H9 (cell line): ENCODE measurements at places on chromosomes 1 and 21. TPM values are rescaled to one million over a fixed set of nuclear protein-coding genes. Genes with fewer than 3 reads are reported as not detected.

DNA sequence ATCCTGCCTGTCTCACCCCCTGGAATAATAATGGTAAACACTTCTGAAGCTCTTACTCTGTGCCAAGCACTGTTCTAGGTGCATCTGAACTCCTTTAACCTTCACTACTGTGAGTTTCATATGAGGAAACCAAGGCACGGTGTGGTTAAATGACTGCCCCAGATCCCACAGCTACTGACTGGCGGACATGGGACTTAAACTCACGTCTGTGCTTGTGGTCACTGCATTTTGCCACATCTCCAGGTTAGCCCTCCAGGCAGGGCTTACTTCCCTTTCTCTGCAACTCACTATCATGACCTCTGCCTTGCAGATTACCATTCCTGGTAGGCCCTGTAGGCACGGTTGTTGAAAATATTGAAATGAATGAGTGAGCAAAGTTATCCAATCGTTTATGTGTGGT is 83.4 kb downstream of the ADSS2 start:
- no peak for DNase-seq

- DNase-seq = no peak
These were observed 90.2 kb upstream of the RUNX1 start for GRCh38 chr21:35139382-35139715.

DNA sequence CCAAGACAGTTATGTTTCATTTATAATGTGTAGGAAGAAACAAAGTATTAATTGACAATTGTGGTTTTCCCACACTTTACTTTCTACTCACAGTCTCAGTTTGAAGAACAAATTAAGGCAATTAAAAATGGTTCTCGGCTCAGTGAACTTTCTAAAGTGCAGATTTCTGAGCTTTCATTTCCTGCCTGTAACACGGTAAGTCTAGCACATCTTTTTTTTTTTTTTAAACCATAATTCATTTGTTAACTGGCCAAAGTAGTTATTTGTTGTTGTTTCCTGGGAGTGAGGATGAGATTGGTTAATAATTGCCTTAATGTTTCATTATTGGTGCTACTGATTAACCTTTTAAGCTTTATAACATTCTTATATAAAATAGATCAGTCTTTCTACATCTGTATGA is 75.1 kb downstream of the VPS26C start:
- DNase-seq = no peak

The LIN28A gene
- total RNA-seq = 1,267 and 1,289 TPM in 2 replicates

The SPRR5 gene
- not detected in 2 replicates for total RNA-seq

The NBPF8 gene
- 0.88 and 0.96 TPM in 2 replicates for total RNA-seq

DNA sequence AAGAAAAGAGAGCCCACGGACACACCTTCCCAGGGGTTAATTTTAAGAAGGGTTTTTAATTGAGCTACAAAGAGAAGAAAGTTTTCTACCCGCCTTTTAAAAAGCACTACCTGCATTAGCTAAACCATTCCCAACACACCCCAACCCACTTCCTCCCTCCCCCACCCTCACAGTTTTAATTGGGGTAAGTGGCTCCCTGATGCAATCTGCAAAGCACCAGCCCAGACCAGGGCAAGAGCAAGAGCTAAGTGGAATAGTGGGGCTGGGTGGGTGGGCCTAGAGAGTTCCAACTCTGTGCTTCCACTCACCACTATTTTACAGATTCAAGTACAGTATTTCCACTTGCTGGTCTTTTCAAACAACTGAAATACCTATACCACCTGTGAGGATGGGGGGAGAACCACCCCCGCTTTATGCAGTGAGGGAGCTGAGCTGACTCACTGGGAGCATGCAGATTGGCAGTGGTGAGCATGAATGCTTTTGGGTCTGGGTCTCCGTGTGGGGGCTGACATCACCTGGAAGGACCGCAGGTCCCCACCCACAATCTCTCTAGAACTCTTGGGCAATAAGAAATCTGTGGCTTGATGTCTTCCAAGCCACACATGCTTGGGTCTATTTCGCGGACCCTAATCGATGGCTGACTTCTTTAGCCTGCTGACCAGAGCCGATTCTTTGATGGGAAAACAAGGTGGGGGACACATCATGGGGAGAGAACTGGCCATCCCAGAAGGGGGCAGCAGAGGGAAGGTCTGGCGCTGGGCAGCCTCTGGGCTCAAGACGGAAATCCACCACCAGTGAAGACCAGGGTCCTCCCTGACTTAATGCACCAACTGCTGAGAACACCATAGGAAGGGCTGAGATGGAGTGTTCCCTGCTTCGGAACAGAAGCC is 95.5 kb downstream of the SSBP3 start:
- peak; percentile 86 for DNase-seq

- DNase-seq = no peak
These were observed 276.0 kb upstream of the PLD5 start for GRCh38 chr1:242800521-242800920.
